CD4-positive, alpha-beta T cell treated with Interleukin-15 for 1 hour (primary cell): ENCODE measurements at places on chromosomes 3 and 15.
A peak's percentile ranks its signal among the peaks of the same experiment; 100 is the strongest.

DNA sequence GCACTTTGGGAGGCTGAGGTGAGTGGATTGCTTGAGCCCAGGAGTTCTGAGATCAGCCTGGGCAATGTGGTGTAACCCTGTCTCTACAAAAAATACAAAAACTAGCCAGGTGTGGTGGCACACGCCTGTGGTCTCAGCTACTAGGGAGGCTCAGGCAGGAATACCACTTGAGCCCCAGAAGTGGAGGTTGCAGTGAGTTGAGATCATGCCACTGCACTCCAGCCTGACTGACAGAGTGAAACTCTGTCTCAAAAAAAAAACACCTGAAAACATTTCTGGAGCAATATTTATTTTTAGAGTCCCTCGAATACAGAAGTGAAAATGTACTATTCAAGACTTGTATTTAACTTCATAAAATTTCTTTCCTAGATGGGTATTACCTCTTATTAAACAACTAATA is 4.6 kb downstream of the SPCS1 start:
- DNase-seq = no peak

- no peak for DNase-seq
Measured at GRCh38 chr3:148319161-148319915, 378.4 kb upstream of the AGTR1 start.

DNA sequence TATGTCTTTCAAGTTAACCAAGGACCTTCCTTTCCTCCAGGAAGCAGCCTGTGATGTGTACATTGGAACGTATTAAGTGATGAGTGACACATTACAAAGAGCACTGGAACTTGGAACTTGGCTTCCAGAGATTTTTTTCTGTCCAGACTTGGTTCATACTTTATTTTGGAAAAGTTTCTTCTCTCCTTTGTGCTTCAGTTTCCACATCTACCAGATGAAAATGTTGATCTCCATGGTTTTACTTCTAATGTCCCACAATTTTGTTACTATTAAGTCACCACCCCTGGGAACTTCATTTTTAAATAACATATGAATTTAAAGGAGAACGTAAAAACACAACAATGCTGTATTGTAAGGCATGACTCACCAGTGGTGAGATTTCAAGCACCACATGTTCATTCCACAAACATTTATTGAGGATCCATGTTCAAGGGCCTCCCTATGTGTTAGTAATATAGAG is 290.7 kb upstream of the LMCD1 start:
- DNase-seq = no peak

GRCh38 chr3:37887824-37888223 is 26.1 kb downstream of the CTDSPL start:
- no peak for DNase-seq

DNA sequence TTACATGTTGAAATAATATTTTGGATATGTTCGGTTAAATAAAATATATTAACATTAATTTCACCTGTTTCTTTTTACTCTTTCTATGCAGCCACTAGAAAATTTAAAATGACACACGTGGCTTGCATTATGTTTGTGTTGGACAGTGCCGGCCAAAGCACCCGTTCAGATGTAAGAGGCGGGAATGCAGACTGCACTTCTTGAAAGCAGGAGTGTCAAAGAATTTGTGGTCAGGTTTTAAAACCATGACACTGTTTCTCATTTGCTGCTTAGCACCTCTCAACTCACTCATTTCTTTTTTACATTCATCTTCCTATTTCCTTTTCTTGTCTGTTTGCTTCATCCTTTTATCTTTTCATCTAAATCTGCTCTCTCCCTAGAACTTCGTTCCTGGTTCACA is 35.3 kb upstream of the MINAR1 start:
- no peak for DNase-seq

- DNase-seq = no peak
Measured at GRCh38 chr3:101577286-101577685, 3.3 kb downstream of the PCNP start.

- no peak for DNase-seq
Measured at GRCh38 chr15:50880651-50881114, 27.8 kb upstream of the AP4E1 start.

DNA sequence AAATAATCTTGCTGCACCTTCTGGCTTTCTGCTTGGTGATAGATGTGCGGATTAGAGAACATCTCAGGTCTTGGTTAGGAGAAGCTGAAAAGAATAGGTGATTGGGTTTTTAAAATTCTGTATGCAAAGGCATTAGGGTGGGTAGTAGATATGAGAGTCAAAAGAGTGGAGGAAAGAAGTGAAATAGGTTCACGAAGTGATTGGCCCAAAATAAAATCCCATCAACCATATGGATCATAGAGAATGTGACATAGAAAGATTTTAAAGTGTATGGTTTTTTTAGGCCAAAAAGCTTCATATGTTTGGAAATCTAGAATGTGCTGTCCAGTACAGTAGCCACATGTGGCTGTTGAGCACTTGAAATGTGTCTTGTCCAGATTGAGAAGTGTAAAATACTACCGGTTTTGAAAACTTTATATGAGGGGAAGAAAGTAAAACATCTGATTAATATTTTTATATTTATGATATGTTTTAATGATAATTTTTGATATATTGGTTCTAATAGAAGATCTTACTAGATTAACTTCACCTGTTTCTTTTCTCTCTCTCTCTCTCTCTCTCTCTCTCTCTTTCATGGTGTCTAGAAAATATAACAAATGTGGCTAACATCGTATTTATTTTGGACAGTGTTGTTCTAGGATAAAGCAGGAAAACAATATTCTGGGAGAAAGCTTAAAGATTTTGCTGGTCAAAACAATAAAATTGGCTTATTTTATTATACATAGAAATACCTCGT is 2.9 kb downstream of the MBNL1 start:
- no peak for DNase-seq

GRCh38 chr15:67080900-67081431 is 15.6 kb downstream of the SMAD3 start:
- peak; percentile 88 for DNase-seq

- no peak for DNase-seq
Measured at GRCh38 chr3:161401389-161401788, 30.1 kb upstream of the SPTSSB start.

GRCh38 chr3:52479877-52480575 is 15.1 kb upstream of the STAB1 start:
- no peak for DNase-seq

DNA sequence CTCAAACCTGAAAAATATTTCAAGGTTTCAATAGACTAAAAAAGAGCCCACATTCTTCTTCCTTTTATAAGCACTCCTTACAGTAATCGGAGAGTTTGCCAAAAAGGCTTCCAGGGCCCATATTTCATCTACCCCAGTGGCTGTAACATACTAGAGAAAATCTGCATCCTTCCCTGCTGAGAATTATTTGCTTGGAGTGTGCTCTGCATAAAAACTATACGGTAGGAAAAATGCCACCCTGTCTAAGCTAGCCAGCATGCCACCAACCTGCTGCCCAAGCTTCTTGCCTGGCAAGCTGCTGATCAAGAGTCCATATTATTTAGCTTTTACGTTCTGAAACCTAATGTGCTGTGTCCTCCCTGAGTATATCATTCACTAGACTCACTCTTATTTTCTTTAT is 107.1 kb downstream of the FGF12 start:
- DNase-seq = no peak

- no peak for DNase-seq
Measured at GRCh38 chr15:76566276-76566675, 229.7 kb downstream of the ISL2 start.

DNA sequence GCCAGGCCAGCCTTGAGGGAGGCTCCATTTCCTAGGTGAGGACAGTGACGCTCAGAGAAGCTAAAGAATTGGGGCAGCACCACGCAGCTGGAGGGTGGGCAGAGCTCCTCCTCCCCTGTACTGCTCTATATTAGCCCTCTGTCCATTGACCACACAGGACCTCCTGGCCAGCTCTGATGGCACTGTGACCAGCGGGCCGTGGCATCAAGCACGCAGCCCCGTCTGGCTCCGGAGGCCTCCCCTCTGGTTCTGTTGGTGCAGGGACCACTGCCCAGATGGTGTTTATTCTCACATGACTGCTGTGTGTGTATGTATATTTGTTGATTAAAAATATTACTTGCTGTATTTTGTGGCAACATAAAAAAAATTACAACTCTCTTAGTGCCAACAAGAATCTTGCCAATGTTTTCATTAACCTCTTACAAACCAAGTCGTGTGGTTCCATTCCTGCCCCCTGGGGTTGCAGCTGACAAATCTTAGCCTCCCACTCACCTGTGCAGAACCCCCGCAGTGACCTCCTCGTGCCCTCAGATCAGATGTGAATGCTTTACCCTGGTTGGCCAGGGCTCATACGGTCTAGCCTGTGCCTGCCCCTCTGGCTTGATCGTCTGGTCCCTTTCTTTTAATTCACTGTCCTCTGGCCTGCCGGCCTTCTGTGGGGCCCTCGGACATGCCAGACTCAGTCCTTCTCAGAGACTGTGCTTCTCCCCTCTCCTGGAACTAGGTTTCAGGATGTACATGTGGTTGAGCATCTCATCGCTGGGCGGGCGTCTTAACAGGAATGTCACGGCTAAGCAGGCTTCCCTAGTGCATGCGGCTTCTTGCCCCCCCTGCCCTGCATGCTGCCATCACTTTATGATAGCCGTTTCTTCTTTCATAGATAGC is 14.8 kb downstream of the CHCHD6 start:
- DNase-seq = no peak

- no peak for DNase-seq
Measured at GRCh38 chr3:44419116-44419922, 58.2 kb downstream of the ZNF445 start.

- DNase-seq = no peak
Measured at GRCh38 chr3:184379358-184380184, at the start of gene CHRD. Gene CHRD (plus strand): TSS chr3:184380054. CDS start chr3:184380319, 265 bp downstream.

DNA sequence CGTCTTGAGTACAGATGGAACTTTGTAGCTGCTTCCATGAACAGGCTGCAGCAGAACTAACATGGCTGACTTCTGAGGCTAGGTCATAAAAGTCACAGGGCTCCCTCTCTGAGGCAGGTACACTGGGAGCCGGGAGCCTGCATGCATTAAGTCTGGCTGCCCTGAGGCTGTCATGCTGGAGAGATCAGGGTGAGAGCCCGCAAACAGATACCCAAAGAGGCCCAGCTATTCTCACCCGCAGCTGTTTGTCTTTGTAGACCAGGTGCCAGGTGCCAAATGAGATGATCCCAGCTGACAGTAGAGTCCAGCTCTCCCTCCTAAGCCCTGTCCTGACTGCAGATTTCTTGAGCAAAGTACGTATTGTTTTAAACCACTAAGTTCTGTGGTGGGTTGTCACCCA is 8.6 kb upstream of the SLCO3A1 start:
- DNase-seq = no peak

DNA sequence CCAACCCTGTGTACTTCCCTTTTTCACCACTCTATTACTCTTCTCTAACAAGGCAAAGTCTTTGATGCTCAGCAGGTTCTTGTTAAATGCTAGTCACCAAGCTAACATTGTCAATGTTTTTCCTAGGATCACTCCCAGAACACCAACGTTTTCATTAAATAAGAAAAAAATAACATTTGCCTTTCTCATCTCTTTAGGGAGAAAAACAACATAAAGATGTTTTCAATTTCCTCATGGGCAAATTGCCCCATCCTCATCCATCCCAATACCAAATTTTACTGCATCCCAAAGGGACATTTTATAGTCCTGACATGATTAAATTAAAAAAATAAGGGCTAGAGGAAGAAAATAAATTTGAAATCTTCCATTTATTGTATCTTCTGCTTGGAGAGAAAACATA is 106.5 kb downstream of the SUCNR1 start:
- no peak for DNase-seq

- no peak for DNase-seq
Measured at GRCh38 chr3:10515884-10516495, 10.6 kb upstream of the ATP2B2 start.

DNA sequence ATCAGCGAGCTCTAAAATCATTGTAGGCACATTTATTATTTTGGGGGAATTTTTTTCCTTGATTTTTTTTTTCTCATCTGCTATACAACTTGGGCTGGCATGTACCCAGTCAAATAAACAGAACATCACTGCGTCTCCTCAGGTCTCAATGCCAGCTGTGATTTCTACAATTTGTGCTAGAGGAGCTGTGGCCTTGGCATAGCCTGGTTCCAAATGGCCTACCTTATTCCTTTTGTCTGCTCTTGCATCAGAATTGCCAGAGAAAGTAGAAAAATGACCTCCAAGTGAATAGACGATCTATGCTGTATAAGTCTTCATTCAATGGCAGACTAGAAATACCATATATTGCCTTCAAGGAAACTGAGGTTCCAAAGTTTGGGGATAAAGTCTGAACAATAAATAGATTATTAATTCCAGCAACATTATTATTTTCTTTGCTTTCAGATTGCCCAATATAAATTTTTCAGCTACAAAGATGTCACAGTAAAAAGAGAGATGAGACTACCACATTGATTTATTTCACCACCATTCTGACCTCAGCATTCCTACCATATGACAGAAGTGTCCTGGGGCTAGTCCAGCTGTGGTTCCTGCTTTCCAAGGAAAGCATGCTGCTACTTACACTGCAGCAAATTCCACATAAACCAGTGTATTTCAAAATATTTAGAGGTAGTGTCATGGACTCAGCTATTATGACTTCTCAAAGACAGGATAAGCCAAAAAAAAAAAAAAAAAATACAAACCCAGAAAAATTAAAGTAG is 493.9 kb upstream of the ZNF385D start:
- no peak for DNase-seq

GRCh38 chr3:15673536-15673935 is 72.0 kb downstream of the BTD start:
- no peak for DNase-seq

DNA sequence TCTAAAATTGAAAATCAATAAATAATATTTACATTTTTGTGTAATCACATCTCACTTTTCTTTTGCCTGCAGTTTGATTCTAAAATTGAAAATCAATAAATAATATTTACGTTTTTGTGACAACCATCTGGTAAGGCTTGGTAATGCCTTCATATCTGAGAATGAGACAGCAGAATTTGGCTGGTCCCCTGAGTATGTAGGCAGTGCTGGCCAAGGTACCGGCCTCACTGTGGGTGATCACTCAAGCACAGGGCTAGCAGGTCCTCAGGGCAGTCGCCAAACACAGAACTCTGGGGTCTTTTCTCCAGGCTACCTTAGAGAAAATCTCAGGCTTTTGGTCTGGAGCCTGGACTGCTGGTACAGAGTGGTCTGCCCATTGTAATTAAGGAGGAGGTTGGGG is 26.2 kb downstream of the RTP3 start:
- no peak for DNase-seq

- DNase-seq = no peak
Measured at GRCh38 chr3:55802816-55803215, 315.7 kb upstream of the WNT5A start.

GRCh38 chr3:196969134-196969659 is 564 bp upstream of the PIGZ start:
- peak; percentile 34 for DNase-seq
